ENCODE measurements at places on chromosomes 4 and X. TPM values are rescaled to one million over a fixed set of nuclear protein-coding genes. Genes with fewer than 3 reads are reported as not detected.

MAGIX gene
- total RNA-seq = 1.5 TPM

STBD1 gene
- 0.74 TPM for total RNA-seq

FOXR2 gene
- not detected for total RNA-seq

GPAT3 gene
- total RNA-seq = under 0.01 TPM

FTSJ1 gene
- 34.9 TPM for total RNA-seq

NR3C2 gene
- total RNA-seq = 5.2 TPM

SYN1 gene
- 20.2 TPM for total RNA-seq

BBS7 gene
- 34.4 TPM for total RNA-seq

IL3RA gene
- 1.7 TPM for total RNA-seq

UNC5C gene
- 14.0 TPM for total RNA-seq

GPRIN3 gene
- total RNA-seq = 39.6 TPM

SH3BP2 gene
- total RNA-seq = 22.6 TPM

TNMD gene
- not detected for total RNA-seq

TTC29 gene
- 0.74 TPM for total RNA-seq

EMCN gene
- total RNA-seq = 2.5 TPM

C4orf51 gene
- not detected for total RNA-seq

CXCL8 gene
- total RNA-seq = 4.7 TPM

NDST3 gene
- 35.4 TPM for total RNA-seq

XAGE2 gene
- total RNA-seq = not detected

HTATSF1 gene
- 72.8 TPM for total RNA-seq

CCDC110 gene
- 1.7 TPM for total RNA-seq

HSFX3 gene
- not detected for total RNA-seq

MAOB gene
- 5.7 TPM for total RNA-seq

FGF2 gene
- 9.1 TPM for total RNA-seq

PTPN13 gene
- 50.4 TPM for total RNA-seq

SOD3 gene
- under 0.01 TPM for total RNA-seq

MAP7D2 gene
- total RNA-seq = 9.3 TPM

BMPR1B gene
- 5.9 TPM for total RNA-seq

DGKK gene
- total RNA-seq = 0.49 TPM

WNK3 gene
- total RNA-seq = 48.2 TPM

CHRDL1 gene
- 38.6 TPM for total RNA-seq

TCEAL5 gene
- total RNA-seq = 9.1 TPM

PAGE2 gene
- not detected for total RNA-seq

SH2D1A gene
- 0.25 TPM for total RNA-seq

NAAA gene
- total RNA-seq = 15.5 TPM

LRAT gene
- total RNA-seq = under 0.01 TPM

ADH1A gene
- not detected for total RNA-seq

DUSP21 gene
- total RNA-seq = not detected

ZNF185 gene
- total RNA-seq = 2.5 TPM

CPZ gene
- total RNA-seq = 2.5 TPM

PPP1R2C gene
- not detected for total RNA-seq

ARHGAP36 gene
- total RNA-seq = under 0.01 TPM

NDNF gene
- 6.6 TPM for total RNA-seq
